ENCODE measurements at places on chromosomes 5 and 9.

DNA sequence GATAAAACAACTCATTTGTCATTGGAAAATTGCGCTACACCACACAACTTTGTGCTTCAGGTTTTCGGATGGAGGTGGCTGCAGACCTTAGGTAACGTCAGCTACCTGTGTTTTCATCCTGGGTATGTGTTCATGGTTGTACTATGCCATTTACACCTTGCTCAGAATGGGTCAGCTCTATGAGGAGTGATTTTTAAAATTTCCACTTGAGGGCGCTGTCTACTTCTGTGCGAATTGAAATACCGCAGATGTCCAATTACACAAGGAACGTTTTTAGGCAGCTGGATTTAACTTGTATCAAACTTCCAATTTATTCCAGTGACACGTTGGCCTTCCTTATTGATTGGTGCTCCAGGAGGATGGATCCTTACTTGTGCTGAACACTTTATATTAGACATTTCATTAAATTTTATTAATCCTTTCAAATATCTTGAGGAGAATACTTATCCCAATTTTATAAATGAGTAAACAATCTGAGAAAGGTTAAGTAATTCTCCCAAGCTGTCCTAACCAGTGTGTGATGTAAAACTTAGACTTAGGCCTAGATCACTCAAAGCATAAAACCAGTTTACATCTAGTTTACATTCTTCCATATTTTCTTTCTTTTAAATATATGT lies 23.4 kb downstream of the DMRTA1 start:
- DNase-seq = no peak

- DNase-seq = no peak
These were observed 20.8 kb downstream of the CKMT2 start for GRCh38 chr5:81253875-81254274.

DNA sequence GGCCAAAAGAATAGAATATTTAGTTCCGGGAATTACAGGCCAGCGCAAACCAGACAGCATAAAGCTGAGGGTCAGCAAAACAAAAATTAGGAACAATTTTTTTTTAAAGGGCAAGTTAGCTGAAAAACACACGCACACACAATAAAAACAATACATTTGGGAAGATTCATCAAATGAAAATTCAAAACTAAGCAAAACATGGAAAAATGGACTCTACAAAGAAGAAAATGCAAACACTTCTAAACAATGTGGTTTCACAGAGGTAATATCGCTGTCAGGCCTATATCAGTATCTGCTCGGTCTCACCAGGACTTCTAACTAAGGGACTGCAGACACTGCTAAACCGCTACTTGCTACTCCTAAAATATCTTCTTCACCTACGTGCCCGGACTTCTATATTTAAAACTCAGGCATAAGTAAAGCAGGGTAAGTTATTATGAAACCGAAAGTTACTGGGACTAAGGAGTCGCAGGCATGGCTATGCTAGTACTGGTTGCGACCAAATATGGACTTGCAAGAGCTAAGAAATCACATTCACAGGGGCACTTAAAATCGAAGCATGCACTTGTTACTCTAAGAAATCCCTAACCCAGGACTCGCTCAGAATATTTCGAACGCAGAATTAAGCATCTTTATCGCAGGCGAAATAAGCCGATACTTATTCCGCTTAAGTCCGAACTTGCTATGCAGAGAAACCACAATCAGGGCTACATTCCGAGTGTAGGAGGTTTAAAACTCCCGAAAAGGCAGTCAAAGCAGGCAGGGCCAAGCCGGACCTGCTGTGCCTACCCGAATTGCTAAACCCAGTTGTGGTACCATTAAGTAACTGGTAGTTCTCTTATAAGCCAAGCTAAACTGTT lies 2.3 kb downstream of the ANXA2R start:
- DNase-seq = no peak

DNA sequence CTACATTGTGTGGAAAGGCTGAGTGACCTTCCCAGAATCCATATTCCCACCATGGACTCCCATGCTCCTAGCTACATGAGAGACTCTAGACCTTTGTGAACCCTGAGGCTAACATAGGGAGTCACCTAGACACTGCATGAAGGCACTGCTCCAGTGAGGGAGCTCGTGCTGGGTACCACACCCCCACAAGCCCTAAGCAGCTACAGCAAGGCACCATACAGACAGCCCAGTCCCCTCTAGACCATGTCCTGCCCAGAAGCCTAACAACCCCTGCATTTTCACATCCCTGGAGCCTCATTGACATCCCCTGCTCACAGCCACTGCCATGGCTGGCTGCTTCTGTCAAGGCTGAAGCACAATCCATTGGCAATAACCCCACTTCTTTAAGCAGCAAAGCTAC lies 176.5 kb upstream of the CTNND2 start:
- DNase-seq = no peak

DNA sequence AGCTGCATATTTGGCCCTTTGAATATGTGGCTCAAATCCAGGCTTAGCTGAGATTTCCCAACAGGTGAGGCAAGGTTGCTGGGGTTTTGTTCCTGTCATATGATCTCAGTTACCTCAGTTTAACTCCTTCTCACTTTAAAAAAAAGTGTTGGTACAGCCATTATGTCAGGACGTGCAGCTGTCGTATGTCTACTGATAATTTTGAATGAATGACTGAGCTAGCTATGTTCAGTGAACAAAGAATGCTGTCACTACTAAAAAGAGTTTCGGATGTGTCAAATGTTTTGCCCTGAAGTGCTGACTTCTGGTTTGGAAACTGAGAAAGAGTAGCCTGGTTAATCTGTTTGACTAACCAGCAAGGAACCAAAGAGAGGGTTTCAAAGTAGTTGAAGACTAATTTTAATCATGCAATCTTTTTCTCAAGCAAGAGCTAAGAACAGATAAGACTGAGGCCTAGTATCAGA lies 106.3 kb upstream of the NR3C1 start:
- DNase-seq = no peak

- DNase-seq = no peak
These were observed 122.4 kb downstream of the SNCAIP start for GRCh38 chr5:122434205-122434970.

- no peak for DNase-seq
These were observed 93.0 kb upstream of the COL5A1 start for GRCh38 chr9:134548618-134549017.

DNA sequence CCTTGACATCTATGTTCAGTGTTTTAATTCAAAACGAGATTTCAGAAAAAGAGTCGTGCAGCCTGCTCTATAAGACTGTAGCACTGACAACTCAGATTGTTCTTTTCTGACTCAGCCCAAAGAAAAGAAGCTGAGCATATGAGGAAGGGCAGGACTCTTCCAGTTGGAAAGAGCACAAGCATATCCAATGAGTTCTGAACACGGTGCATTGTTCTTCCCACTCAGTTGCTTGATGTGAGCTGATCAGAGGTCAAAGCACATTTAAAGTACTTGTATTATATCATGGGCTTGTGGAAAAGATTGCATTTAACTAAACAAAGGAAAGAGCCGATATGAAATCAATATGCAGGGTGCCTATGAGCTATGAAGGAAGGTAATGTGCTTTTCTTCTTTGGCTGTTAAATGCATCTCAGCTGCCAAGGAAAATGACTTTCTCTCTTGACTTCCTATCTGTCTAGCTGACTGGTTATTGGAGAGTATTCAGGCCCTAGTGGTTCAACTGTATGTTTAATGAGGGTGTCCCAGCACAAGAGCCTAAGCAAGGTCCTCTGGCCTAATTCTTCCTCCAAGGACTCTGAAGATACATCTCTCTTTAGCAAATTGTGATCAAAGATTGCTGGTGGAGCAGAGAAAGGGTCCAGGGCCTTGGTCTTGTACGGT lies 226.6 kb upstream of the PPP1R2B start:
- DNase-seq = no peak

DNA sequence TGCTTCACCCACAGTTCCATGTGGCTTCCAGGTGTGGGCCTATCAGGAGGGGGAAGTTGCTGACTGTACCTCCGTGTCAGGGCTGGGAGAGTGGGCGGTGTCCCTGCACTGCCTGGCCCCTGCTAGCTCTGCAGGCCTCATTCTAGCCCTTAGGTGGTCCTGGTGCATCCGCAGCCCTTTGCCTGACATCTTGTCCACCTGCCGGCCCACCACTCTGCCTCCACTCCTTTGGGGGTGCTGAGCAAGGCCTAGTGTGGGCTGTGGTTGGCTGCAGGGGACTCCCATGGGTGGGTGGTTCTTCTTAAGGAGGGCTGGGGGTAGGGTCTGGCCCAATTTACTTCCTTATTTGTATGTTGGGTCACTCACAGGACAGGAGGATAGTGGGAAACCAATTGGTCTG lies 66.9 kb downstream of the HSPA4 start:
- no peak for DNase-seq

GRCh38 chr9:113603773-113604172 lies 140.2 kb downstream of the RGS3 start:
- no peak for DNase-seq

- no peak for DNase-seq
These were observed 326.0 kb upstream of the FTMT start for GRCh38 chr5:121525706-121526105.

GRCh38 chr5:136063778-136064465 lies 35.1 kb downstream of the TGFBI start:
- no peak for DNase-seq

DNA sequence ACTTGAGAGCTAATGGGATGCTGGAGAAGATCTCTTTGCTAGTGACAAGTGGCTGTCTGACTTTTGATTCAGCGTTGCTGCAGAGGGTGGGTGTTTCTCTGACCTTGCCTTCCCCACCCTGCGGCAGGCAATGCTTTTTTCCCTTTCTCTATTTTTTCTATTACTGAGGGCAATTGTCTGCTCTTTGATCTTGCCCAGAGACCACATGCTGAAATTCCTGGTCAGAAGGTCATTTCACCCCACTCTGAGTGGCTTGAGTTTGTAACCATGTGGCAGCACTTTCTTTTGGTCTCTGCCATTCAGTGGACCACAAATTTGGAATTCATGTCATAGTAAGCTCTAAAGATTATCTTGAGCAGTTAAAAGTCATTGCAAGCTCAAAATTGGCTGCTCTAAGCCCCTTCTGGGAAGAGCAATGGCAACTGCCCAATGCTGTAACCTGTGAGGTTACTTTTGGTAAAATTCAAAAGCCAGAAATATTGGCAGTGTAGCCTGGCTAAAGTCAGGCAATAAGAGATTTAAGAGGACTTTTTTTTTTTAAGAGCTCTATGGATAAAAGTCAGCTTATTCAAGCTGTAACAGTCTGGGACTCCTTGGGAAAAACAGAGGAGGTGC lies 30.4 kb upstream of the MTMR12 start:
- no peak for DNase-seq

- peak; percentile 87 for DNase-seq
These were observed 46.1 kb downstream of the PTTG1 start for GRCh38 chr5:160467555-160468362.

DNA sequence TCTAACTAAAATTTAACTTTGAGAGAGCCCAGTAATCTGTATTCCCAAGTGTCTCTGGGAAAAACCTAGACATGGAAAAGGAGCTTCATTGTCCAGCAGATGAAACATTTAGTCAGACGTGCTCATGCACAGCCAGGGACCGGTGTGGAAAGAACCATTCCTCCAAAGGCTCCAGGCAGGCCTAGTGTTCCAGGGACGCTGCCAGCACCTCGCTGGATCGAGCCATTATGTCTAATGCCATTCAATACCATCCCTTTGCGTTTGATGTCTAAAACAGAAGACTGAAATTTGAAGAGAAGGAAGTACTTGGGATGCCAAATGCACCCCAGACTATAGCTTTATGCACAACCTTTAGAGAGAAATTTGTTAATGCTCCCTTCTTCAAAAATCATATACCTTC lies 1.4 kb upstream of the CHSY3 start:
- no peak for DNase-seq

DNA sequence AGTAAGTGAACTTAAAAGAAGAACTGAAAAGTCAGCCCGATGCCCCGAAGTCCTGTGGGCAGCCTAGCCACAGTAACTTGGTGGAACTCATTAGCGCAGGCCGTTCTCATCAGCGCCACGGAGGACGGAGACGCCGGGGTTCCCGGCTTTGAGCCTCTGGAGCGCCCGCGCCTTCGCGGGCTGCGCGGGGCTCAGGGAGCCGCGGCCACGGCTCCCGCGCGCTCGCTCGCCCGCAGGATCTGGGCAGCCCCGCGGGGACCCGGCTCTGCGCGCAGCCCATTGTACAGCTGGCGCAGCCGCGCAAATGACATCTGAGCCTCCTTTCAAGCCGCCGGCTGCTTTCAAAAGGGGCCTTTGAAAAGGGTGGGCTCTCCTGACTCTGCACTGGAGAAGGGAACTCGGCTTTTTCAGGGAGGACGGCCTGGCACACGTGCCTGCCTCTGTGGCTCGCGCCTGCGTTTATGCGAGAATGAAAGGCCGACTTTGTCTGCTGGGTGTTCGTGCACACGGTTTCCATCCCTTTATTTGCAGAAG lies 40.7 kb downstream of the TLR4 start:
- DNase-seq = no peak

DNA sequence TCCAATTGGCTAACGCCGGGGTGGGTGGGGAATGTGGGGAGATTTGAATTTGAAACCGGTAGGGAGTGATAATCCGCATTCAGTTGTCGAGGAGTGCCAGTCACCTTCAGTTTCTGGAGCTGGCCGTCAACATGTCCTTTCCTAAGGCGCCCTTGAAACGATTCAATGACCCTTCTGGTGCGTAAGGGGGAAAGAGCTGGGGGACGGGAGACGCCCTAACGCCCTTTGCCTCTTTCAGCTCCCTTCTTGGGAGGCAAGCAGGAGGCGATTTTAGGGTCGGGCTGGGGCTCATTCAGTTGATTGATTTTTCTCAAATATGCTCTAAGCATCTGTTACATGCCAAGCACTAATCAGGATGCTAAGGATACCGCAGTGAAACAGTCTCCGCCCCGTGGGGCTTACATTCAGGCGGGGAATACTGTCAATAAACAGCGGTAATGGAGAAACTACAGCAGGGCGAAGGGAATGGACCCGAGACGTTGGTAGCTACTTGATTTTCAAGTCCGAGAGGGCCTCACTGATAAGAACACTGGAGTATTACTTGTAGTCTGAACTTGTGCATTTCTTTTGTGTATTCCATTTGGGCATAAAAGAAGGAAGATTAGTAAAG lies at the start of gene HMMR:
Gene HMMR, plus strand, starts transcription at position 71 of the 610 bp plus-strand sequence. Its CDS starts 61 bp downstream, at position 132.
- no peak for DNase-seq

- DNase-seq = no peak
These were observed 1069.1 kb upstream of the DMAC1 start for GRCh38 chr9:8868632-8869031.

DNA sequence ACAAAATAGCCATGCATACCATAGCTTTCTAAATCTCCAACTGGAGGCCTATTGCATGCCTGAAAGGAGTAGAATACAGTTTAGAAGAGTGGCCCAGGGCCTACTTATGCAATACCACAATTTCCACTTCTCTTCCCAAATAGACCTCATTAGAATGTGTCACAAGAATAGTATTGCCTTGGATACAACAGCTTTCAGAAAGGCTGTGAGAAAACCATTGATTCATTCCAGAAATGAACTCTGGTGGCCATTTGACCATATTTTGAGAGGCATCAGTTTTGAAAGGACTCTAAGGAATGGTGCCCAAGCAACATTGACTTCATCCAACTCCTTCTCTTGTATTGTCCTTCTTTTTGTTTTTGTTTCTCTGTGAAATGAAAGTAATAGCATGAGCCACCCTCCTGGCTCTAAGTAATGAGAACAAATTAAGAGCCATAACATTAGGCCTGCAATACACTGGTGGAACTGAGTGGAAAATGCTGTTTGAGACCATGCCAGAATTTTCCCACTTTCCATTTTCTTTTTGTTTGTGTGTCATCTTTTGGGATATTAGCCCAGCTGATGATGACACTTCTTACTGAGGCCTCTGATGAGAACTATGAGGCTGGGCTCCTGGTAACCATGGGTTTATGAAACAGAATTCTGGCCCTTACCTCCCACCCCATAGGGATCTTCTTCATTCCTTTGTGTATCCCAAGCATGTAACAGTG lies 90.2 kb downstream of the TMEM174 start:
- DNase-seq = no peak

Measured in stimulated activated CD8-positive, alpha-beta memory T cell treated with anti-CD3 and anti-CD28 coated beads, Interleukin-2, amount 100 ng/mL, for 48 hours (primary cell).